Activated naive CD4-positive, alpha-beta T cell treated with anti-CD3 and anti-CD28 coated beads for 36 hours (primary cell): ENCODE measurements at places on chromosomes 11 and 22. TPM values are rescaled to one million over a fixed set of nuclear protein-coding genes. Genes with fewer than 3 reads are reported as not detected.

DNA sequence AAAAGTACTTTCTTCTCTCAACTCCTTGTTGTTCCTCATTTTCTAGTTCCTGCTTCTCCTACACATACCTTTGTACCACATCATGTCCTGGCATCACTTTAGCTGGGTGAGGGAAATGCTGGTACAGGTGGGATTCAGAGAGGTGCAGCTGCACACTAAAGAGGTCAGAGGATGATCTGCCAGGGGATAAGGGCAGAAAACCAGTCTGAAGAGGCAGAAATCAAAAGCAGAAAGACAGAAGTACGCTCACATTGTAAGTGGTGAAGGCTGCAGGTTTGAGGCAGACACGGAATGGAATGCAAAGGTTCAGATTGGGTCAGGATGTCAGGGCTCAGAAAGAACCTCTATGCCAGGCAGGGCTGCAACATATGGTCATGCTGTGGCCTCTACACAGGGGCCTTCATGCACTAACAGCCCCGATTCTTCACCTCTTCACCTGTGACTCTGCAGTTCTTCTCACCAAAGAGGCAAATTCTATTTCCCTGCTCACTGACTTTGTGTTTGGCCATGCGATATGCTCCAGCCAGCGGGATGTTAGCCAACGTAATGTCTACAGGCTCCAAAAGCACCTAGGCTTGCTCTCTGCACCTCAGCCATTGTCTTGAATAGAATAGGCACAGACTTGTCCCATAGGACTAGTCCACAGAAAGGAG lies 373.7 kb downstream of the NXPE2 start:
- no peak for DNase-seq

GRCh38 chr11:2741006-2741376 lies 41.2 kb upstream of the KCNQ1OT1 start:
- no peak for DNase-seq

DNA sequence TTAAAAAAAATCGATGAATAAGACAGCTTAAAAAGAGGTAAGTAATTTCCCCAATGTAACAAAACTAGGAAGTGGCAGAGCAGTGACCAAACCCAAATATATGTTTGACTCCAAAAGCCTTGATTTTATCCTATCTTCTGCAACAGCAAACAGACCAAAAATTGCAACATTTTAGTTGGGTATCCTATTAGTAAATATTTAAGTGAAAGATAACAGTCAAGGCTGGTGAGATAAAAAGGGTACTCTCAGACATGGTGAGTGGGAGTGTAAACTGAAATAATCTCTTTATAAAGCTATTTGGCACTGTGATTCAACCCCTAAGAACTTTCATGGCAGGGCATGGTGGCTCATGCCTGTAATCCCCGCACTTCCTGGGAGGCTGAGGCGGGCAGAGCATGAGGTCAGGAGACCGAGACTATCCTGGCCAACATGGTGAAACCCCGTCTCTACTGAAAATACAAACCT lies 1.9 kb upstream of the RDX start:
- no peak for DNase-seq

DNA sequence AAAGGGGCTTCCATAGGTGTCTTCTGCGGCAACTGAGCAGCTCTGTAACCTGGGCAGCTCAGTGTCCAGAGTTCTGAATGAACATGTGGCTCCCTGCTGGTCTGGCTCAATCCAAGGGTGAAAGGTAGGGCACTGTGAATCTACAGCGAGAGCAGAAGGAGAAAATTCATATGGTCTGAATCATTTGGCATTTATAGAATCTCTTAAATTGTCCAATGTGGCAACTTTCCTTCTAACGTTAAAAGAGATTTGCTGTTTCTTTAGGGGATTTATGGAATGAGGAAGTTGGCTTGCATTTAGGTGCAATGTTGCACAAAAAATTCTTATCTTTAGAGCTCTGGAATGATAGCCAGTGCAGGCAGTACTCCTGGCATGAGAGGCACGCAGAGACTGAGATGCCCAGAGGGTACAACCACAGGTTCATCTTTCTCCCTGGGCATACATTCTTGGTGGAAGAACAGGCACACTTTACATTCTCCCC lies 17.0 kb downstream of the ATXN10 start:
- no peak for DNase-seq

ALX4 gene
- total RNA-seq = not detected
